ENCODE measurements at places on chromosomes 5 and 9.

DNA sequence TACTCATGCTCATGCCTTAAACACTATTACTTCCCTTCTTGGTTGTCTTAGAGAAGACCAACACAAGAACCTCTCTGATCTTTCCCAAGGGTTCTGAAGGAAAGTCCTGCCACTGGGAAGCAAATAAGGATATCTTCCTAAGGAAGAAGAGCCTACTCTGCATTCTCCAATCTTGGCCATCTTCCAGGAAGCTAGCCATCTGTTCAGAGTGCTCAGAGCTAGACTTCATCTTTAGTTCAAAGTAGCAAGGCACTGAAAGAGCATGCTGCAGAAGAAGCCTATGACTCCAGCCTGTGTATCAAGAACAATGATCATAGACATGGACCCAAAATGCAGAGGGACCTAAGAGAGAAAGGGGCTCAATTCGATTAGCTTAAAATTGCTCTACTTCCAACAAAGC is 114.7 kb downstream of the KIAA0825 start:
- no peak for DNase-seq

DNA sequence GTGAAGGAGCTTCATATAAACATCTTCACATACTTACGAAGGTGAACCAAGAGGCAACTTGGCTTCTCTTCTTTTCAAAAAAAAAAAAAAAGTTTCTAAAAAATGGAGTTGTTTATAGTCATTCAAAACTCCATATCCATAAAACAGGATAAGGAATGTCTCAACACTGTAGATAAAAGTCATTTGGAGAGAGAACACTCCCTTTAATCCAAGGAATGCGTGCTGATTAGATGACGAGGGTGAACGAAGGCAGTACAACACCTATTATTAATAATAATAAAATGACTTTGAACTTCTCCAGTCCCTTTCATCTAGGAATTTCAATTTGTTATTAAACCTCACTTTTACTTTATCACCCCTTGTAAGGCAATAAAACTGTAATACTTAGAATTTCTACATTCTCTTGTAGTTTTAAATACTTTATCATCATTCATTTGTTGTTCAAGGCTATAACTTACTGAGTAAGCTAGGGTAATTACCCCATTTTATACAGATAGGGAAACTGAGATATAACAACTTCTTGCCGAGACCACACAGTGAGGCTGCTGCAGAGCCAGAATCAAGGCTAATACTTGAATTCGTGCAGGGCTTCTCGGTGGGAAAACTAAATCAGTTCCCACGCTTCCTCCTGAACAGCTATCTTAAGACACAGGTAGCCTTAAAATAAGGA is 377.1 kb downstream of the EFNA5 start:
- no peak for DNase-seq

GRCh38 chr5:35030426-35031100 is 17.2 kb downstream of the AGXT2 start:
- DNase-seq = no peak

DNA sequence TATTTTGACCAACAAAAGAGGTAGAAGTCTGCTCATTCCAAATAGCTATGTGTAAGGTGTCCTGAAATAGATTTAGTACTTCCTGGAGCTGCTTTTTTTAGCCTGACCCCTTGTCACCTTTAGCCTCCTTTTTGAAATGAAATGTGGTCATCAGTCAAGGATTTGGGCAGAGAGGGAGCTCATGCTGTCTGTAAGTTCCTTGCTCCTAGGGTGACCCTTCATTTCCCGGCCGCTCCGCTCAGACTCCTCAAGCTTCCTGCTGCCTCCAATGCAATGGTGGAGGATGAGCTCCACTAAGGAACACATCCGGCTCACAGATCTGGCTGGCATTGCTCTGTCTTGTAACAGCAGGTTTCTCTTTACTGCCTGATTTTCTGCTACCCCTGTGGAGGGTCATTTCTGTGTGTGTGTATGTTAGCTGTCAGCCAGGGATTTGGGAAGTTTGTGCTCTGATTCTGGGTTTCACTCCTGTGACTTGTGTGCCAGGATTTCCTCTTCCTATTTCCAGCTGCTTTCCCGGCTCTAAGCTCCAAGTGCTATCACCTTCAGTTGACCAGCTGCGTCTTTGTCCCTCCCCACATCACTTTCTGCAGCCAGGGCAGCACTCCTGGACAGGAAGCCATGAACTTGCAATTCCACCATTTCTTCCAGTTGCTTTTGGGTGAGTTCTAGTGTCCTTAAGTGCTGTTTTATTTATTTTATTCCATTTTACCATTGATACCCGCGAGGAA is 265.9 kb downstream of the ICE1 start:
- no peak for DNase-seq

GRCh38 chr9:112556497-112557442 is 70.1 kb downstream of the KIAA1958 start:
- no peak for DNase-seq

GRCh38 chr5:56155992-56156584 is 77.0 kb downstream of the ANKRD55 start:
- no peak for DNase-seq

- DNase-seq = no peak
Measured at GRCh38 chr5:56190497-56190896, 42.6 kb downstream of the ANKRD55 start.

- no peak for DNase-seq
Measured at GRCh38 chr5:36199620-36200019, 42.1 kb downstream of the NADK2 start.
